MG63 (cell line): ENCODE measurements at places on chromosomes 1 and 21. TPM values are rescaled to one million over a fixed set of nuclear protein-coding genes. Genes with fewer than 3 reads are reported as not detected.

The SRSF11 gene
- 83.5 and 146 TPM in 2 replicates for total RNA-seq

The P3H1 gene
- 32.4 and 37.3 TPM in 2 replicates for total RNA-seq

The NBPF4 gene
- 1.5 and 4.4 TPM in 2 replicates for total RNA-seq

The OLFML2B gene
- total RNA-seq, result 0.20 TPM in 1 of 2 replicates, not detected in the other

The OR10X1 gene
- total RNA-seq, result not detected in 2 replicates

The OR2T11 gene
- not detected in 2 replicates for total RNA-seq

The TMPRSS15 gene
- 0.20 TPM in 1 of 2 replicates, not detected in the other for total RNA-seq

The GREM2 gene
- 0.63 and 1.5 TPM in 2 replicates for total RNA-seq

The ORC1 gene
- total RNA-seq, result 16.0 and 23.1 TPM in 2 replicates

DNA sequence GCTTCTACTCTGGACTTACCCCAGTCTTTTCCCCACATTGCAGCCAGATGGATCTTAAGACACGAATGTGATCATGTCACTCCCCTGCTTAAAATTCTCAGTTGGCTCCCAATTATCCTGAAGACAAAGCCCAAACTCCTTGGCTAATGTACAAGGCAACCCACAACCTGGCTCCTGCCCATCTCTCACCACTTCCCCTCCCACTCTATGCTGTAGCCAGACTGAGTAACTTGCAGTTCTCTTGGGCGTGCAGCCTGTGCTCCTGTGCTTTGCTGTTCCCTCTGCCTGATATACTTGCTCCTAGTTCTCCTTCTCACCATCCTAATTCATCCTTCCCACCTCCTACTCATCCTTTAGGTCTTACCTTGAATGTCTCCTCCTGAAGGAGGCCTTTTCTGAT is 56.2 kb downstream of the LGR6 start:
- peak; percentile 76 for DNase-seq

- no peak for DNase-seq
Observed at GRCh38 chr1:10630661-10631120, 155.9 kb downstream of the PEX14 start.

DNA sequence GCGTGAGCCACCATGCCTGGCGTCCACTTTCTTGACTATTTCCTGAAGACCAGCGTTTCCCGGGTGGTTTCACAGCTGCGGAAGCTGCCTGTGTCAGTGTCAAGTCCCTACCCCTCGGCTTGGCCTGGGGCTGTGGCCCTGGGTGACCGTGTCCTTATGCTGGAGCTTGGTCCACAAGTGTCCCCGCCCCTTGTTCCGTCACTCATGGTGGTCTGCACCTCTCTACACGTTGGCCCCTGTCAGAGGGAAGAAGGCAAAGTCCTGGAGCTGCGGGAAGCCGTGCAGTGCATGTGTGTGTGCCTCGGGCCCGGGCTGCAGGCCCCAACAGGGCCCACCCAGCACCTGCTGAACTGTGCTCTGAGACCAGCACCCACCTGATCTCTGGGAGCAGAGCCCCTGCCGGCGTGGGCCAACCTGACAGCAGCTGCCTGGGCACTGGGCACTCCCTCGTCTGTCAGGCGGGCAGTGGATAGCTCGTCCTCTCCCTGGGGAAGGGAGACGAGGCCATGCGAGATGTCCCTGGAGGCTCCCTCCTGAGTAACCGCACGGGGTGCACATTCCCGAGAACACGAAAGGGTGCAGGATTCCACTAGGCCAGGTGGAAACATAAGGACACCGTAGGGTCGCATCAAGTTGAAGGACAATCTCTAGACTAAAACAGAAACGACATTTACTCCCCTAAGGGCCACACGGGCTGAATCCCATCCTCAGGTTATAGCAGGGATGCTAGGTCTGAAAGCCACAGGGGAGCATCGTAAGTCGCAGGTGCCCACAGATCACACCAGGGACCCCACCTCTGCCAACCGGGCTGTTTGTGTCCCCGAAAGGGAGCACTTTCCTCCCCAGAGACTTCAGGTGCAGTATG is 2.4 kb upstream of the C1orf159 start:
- DNase-seq, result no peak

GRCh38 chr1:89966656-89967055 is 28.3 kb upstream of the ZNF326 start:
- no peak for DNase-seq

DNA sequence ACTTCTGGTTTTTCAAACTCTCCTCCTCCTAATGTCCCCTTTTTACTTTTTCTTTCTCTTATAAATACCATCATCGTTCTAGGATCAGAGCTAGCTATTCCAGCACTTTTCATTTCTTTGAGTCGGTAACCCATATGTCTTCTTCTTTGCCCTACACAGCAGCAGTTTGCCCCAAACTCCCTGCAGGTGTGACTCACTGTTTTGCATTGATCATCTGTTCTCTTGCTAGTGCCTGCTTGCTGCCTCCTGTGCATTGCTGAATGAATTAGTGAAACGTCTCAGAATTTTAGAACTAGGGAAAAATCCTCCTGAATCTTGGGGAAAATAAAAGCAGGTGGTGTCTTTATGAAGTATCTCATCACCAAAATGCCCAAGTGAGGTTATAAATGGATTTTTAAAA is 21.7 kb downstream of the KCNK2 start:
- DNase-seq, result no peak

DNA sequence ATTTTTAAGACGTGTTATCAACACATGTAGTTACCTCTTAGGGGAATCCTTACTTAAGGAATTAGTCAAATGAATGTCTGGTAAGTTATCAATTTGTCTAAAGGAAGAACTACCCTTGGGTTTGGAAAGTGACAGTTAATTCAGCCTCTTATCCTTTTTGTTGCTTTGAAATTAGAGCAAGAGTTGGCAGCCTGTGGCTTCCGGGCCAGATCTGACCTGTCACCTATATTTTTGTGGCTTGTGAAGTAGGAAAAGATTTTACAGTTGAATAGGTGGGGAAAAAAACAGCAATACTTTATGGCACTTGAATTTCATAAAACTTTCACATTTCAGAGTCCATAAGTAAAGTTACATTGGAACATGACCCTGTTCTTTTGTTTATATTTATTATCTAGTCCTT is 5.5 kb downstream of the MRPS6 start:
- DNase-seq, result no peak

- no peak for DNase-seq
Observed at GRCh38 chr1:229031061-229031460, 239.8 kb upstream of the RAB4A start.

GRCh38 chr1:61284248-61284854 is 202.0 kb downstream of the NFIA start:
- DNase-seq, result no peak

DNA sequence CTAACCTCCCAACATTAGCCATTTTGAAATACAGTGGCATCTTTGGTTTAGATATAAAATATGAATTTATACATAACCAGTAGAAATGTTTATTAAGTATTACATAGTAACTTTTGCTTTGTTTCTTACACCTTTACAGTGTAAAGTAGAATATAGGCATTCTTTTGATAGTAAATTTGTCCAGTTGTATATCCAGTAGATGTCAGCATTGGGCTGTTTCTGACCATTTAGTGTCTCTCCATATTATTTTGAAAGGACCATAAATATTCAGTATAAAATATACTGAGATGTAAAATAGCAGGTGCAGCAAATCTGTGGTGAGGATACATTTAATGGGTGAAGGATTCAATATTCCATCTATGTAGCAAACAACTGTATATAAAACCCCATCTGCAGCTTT is 115.8 kb upstream of the ZRANB2 start:
- DNase-seq, result no peak

DNA sequence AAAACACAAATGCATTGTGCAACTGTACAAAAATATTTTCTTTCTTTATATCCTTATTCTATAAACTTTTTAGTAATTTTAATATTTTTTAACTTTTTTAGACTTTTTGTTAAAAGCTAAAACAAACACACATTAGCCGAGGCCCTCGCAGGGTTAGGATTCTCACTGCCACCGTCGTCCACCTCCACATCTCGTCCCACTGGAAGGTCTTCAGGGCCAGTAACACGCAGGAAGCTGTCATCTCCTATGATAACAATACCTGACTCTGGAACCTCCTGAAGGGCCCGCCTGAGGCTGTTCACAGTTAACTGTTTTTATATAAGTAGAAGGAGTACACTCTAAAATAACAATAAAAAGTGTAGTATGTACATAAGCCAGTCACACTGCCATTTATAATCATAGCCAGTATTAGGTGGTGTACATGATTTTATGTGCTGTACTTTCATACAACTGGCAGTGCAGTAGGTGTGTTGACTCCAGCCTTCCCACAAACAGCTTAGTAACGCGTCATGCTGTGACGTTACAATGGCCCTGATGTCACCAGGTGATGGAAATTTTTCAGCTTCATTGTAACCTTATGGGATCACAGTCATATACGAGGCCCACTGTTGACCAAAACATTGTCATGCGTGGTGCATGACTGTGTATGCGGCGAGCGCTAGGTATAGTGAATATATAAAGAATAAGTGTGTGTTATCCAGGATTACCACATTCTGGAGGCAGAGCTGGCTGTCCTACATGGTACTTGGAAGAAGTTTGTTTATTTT is 8.8 kb downstream of the TFF2 start:
- DNase-seq, result no peak

GRCh38 chr1:172638885-172639831 is 19.7 kb upstream of the FASLG start:
- peak; percentile 19 for DNase-seq

DNA sequence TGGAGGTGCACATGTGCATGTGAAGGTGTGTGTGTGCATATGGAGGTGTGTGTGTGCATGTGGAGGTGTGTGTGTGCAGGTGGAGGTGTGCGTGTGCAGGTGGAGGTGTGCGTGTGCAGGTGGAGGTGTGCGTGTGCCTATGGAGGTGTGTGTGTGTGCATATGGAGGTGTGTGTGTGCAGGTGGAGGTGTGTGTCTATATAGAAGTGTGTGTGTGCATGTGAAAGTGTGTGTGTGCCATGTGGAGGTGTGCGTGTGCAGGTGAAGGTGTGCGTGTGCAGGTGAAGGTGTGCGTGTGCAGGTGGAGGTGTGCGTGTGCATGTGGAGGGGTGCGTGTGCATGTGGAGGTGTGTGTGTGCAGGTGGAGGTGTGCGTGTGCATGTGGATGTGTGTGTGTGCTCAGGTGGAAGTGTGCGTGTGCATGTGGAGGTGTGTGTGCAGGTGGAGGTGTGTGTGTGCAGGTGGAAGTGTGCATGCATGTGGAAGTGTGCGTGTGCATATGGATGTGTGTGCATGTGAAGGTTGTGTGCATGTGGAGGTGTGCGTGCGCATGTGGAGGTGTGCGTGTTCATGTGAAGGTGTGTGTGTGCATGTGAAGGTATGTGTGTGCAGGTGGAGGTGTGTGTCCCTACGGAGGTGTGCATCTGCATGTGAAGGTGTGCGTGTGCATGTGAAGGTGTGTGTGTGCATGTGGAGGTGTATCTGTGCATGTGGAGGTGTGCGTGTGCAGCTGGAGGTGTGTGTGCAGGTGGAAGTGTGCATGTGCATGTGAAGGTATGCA is 13.5 kb downstream of the C1orf74 start:
- DNase-seq, result no peak

DNA sequence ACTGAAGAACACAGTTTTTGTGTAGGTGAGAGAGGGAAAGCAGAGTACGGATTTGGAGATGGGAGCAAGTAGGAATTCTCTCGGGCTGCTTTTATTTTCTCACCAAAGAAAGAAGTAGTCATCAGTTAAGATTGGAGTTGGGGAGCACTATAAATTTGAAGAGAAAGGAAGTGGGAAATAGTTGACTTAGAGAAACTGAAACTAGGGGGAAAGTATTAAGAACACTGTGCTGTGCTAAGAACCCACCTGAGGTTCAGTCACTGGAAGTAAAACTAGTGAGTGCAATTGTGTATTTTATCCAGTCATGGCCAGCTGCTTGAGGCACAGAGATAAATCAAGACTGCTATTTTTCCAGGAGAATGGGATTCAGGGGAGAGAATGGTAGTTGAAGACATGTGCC is 37.4 kb downstream of the CLCC1 start:
- no peak for DNase-seq

DNA sequence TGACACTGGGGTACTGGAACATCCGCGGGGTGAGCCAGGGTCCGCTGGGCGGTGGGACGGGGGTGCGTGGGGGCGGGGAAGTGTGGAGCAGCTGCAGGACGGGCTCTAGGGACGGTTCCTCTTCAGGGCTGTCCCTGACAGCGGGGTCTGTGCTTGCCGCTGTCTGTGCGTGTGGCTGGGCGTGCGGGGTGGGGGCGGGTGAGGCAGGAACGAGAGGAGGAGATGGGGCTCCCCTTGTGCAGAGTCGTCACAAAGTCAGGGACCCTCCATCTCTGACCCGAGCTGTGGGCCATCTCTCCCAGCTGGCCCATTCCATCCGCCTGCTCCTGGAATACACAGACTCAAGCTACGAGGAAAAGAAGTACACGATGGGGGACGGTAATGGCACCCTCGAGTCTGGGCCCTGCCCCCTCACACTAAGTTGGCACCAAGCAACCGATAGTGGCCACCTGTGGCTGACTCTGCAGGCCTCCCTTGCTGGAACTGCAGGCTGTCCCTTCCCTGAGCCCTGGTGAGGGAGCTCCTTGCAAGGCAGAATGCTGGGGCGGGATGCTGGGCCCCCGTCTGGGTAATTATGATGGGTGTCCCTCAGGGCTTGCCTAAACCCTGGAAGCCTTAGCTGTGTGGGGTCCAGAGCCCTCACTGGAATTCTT is 392 bp downstream of the GSTM2 start:
- no peak for DNase-seq

- no peak for DNase-seq
Observed at GRCh38 chr1:201945863-201946223, 505 bp downstream of the LMOD1 start.

DNA sequence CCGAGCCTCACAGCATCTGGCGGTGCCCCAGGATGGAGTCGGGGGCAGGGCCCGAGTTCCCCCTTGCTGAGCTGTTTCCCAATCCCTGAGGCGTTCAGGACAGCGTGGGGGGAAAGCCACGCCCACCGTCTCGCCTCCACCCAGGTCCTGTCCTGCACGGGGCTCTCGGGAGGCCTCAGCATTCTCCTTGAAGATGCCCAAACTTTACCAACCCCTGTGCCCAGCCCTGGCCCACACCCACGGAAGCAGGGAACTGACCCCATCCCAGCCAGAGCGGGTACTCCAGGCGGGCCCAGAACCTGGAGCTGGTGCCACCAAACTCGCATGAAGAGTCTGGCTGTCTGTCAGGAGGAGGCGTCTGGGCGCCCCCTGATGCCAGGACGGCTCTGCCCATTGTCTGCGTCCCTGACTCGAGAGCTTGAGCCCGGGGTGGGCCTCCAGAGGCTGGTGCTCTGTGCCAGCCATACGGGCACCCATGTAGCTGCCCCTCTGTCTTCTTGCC is 35.3 kb upstream of the POFUT2 start:
- no peak for DNase-seq

DNA sequence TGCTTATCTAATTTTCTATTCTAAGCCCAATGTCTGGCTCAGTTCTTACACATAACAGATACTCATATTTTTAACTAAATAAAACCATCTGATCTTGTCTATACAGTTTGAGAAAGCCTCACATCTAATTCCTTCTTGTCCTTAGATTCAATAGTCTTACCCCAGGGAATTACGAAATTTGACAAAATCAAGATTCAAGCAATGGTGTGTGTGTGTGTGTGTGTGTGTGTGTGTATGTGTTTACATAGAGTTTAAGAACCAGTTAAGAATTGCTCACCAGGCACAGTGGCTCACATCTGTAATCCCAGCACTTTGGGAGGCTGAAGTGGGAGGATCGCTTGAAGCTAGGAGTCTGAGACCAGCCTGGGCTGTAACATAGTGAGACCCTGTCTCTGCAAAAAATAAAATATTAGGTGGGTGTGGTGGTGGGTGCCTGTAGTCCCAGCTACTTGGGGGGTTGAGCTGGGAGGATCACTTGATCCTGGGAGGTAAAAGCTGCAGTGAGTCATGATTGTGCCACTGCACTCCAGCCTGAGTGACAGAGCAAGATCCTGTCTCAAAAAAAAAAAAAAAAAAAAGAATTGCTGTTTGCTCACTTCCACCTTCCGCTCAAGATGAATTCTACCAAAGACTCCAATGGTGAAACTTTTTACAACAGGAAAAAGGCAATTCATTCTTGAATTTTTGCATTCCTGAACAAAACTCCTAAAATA is 6.2 kb downstream of the WDR64 start:
- DNase-seq, result no peak
